ENCODE measurements at places on chromosomes 7 and 10.

DNA sequence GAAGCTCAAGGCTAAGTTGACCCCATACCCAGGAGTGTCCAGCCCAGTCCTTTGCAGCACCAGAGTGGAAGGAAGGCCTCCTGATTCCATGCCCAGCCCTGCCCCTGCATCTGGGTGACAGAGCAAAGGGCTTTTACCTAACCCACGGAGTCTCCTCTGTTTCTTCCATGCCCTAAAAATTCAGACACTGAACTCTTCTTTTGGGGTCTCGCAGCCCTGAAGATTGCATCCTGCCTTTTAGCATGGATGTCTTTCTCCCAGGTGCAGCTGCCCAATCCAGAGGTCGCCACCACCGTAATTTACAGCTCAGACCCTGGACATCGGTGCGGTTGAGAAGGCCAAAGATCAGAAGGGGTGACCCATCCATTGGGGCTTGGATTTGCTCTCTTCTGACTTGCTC is 50.8 kb downstream of the CXCL12 start:
- DNase-seq, result no peak

- DNase-seq, result no peak
Observed at GRCh38 chr7:50221028-50221427, 83.5 kb upstream of the IKZF1 start.

DNA sequence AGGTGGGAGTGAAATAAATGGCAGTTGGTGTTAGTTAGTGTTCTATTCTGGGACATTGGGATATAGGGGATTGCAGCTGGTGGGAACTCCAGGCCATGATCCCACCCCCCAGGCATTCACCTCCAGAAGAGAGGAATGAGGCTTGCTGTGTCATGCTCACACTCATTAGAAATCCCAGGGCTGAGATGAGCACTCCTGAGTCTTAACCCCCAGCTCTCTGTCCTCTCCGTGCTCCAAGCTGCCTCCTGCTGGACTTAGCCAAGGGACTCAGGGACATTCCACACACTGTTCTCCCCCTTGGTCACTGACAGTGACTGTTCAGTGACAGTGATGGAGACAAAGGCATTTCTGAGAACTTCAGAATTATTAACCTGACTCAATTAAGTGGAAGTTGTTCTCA is 21.5 kb downstream of the CYP26A1 start:
- no peak for DNase-seq

GRCh38 chr10:36669615-36670352 is 455.6 kb upstream of the ANKRD30A start:
- DNase-seq, result no peak

DNA sequence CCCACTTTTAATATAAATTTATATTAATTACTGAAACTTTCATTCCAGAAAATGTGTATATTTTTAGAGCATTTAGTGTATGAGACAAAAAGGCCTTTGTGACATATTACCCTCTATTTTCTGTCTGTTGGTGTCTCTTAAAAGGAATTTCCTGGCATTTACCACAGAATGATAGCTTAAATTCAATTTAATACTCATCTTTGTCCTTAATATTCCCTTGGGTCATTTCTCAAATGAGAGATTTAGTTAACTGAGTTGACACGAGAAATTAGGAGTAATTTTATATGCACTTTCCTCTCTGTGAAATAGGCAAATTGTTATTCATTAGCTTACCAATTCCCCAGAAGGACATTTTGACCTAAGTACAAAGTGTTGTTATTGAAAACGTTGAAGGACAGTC is 101.7 kb upstream of the CTTNBP2 start:
- no peak for DNase-seq

All from dorsolateral prefrontal cortex (tissue), 122 donors.